ENCODE measurements at places on chromosomes 11 and 22.

DNA sequence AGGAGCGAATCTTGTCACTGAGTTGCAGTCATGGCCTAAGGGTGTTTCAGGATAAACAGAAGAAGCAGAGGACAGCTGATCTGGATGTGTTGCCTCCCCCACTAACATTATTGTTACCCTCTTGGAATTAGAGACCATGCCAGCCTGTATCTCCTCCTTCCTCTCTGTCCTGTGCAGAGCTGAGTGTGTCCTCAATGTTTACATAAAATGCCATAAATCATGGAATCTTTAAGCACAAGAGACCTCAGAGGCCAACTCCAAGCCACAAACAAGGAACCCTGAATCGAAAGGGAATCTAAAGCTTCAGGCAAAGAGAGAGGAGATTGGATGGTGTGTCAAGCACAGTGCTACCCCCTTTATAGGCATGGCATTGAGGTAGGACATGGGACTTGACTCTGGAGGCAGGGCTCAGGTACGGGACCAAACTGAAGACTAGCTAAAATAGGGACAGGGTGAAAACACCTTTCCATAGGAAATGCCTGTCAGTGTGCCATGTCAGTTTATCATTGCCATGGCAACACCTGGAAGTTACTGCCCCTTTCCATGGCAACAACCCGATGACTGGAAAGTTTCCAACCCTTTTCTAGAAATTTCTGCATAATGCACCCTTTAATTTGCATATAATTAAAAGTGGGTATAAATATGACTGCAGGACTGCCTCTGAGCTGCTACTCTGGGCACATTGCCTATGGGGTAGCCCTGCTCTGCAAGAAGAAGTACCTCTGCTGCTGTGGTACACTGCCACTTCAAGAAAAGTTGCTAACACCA is 489.7 kb downstream of the MIAT start:
- DNase-seq = no peak

DNA sequence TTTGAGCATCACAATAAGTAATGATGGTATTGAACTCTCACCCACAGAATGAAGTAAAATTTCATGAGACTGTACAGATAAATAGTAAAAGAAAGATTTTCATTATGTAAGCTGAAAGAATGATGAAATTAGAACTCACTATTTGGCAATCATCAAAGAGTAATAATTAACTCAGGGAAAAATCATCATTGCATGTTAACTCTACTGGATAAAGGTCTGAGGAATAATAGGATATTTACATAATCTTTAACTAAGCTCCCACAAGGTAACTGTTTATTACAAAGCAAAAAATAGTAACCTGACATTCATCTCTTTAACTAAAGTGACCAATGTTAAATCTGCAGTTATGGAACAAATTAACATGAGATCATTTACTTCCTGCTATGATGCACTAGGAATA is 739.9 kb downstream of the FAM181B start:
- DNase-seq = no peak

GRCh38 chr11:131649856-131650255 is 279.4 kb downstream of the NTM start:
- no peak for DNase-seq

DNA sequence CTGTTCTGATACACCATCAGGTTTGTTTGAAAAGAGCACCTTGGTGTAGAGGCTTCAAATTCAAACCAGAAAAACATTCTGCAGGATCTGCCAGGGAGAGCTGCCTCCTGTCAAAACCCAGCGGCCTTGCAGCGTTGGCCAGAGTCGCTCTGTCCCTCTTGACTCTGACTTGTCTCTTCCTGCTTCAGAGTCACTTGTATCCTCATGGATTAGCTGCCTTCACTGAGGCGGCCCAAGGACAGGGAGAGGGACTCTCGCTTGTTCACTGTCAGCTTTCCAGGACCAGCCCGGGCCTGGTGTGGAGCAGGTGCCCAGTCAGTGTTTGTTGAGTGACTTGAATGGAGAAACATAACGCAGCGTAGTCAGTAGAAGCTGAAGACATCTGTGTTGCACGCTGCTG is 18.0 kb downstream of the TBC1D22A start:
- DNase-seq = no peak

- no peak for DNase-seq
Observed at GRCh38 chr22:48863965-48864528, 963.6 kb downstream of the BRD1 start.

- DNase-seq = no peak
Observed at GRCh38 chr11:69918231-69918937, 99.2 kb upstream of the FGF3 start.

DNA sequence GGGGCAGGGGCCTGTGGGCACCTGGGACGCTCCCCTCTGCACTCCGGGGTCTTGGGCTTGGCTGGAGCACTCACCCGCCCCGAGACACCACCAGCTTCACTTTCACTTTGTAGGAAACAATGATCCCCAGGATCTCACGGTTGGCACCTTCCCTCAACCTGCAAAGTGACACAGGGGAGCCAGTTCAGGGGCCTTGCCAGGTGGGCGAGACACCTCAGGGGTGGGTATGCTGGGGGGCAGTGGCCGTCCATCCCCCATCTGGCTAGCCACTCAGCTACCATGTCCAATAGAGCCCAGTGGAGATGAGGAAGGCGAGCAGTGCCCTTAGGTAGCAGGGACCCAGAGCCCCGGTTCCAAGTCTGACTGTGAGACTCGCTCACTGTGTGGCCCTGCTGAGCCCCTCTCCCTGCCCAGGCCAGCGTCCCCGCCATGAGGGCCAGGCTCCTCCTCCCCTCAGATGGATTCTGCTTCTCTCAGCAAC is 32.3 kb downstream of the TPBGL start:
- DNase-seq = no peak

DNA sequence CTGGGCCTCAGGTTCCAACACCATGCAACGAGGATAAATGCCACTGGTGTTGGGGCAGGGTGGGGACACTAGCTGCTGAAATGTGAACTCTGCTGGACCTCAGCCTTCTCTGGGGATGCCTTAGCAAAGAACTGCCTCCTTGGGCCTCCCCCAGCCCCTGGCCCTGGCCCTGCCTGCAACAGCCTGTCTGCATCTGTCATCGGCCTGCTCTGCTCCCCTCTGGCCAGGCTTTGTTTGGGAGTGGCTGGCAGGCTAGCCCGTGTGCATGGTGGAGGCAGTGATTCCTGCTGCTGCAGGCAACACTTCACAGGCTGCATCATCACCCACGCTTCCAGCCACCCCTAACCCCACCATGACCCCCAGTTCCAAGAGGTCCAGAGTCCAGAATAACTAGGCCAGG is 11.5 kb upstream of the MYOD1 start:
- no peak for DNase-seq
